Peyer's patch (tissue), 4 donors: ENCODE measurements at places on chromosomes 6 and 20. TPM values are rescaled to one million over a fixed set of nuclear protein-coding genes. Genes with fewer than 3 reads are reported as not detected.

- DNase-seq, result no peak
These were observed 63.8 kb upstream of the CLDN20 start for GRCh38 chr6:155200012-155200411.

DNA sequence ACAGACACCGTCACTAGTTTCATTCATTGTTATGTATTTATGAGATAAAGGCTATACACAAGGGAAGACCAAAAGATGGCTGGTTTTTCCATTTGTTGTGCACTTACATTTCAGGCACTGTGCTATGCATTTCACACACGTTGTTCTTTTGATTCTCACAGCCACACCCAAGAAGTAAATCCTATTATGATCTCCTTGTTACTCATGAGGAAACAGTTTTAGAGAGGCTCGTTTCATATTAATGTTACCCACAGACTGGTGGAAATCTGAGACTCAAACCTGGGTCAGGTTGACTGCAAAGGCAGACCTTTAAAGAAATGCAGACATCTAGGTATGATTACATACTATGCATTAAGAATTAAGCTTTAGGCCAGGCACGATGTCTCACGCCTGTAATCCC lies 34.9 kb downstream of the SHLD1 start:
- DNase-seq, result no peak

- DNase-seq, result no peak
These were observed 1.7 kb downstream of the POPDC3 start for GRCh38 chr6:105178110-105178509.

GRCh38 chr20:1377984-1378734 lies 14.7 kb downstream of the FKBP1A start:
- DNase-seq, result no peak

DNA sequence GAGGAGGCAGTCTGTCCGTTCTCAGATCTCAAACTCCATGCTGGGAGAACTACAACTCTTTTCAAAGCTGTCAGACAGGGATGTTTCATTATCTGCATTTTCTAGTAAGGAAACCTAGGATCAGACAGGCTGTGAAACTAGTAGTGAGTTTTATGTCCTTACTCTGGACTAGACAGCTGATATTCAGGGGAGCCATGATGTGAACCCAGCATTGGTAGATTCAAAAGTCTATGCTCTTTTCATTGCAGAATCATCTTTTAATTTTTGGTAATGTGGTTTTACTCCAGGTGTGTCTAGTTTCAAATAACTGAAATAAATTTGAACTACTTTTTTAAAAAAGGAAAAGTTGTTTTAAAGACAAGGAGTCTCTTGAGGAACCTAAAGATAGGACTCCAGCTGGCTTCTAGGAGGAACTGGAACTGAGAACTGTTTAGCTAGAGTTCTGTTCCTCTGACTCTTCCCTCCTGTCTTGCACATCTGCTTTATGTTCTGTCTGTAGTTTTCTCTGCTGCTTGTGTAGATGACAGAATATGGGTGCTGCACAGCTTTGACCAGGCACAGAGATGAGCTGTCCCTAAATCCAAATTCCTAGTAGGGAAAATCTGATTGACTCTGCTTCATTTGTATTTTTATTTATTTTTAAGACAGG lies 27.8 kb upstream of the RNF144B start:
- DNase-seq, result no peak

- no peak for DNase-seq
These were observed 329.1 kb upstream of the SOX4 start for GRCh38 chr6:21264288-21265033.

- DNase-seq, result no peak
These were observed 622.4 kb downstream of the HTR1B start for GRCh38 chr6:76840865-76841264.

GRCh38 chr6:36556281-36556680 lies 9.0 kb upstream of the STK38 start:
- DNase-seq, result no peak

DNA sequence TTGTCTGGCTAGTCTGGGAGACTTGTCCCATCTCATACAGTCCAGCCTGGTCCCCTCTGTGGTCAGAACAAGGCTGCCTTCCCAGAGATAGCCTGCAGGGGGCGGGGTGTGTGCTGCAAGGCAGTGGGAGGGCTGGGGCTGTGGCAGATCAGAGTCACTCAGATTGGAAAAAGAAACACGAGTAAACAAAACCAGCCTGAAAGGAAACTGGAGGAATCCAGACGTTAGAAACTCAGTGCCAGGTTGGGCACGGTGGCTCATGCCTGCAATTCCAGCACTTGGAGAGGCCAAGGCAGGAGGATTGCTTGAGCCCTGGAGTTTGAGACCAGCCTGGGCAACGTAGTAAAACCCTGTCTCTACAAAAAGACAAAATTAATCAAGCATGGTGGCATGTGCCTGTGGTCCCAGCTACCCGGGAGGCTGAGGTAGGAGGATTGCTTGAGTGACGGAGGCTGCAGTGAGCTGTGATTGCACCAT lies 20.2 kb downstream of the LEMD2 start:
- DNase-seq, result peak; percentile 71

GRCh38 chr6:125798734-125799508 lies 8.2 kb downstream of the NCOA7 start:
- no peak for DNase-seq

GRCh38 chr6:129186988-129187387 lies 304.1 kb downstream of the LAMA2 start:
- no peak for DNase-seq

DNA sequence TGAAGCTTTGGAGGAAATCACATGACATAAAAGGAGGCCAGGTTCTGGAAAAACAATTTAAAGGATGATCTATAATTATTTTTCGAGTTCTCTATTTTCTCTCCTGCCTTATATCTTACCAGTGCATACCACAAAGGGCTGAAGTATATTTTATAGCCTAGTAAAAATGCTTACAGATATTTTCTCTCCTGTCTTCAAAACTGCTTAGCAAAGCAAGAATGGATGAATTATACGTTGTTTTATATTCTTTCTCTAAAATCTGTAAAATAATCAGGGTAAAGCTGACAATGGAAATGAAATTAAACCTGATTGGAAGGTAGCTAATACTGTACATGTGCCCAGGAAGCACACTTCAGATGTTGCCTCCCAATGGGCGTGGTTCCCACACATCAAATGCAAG lies 123.7 kb downstream of the F13A1 start:
- DNase-seq, result no peak

GRCh38 chr6:8780653-8781052 lies 345.3 kb upstream of the SLC35B3 start:
- no peak for DNase-seq

DNA sequence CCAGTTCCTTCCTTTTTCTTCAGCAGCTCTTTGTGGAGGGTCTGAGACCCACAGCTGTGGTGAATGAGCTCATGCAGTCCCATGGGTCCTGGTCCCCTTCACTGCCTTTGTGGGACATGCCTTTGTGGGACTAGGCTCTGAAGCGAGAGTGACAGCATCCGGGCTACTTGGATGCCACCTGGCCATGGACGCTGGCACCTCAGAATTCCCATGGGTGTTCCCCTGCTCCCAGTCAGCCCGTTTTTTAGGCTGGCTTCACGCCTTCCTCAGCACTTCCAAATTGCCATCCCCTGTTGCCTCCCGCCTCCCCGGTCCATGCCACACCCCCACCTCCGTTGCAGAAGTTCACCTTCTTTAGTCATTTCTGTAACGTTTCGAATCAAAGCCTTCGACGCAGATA lies 45.1 kb downstream of the RAMACL start:
- no peak for DNase-seq

DNA sequence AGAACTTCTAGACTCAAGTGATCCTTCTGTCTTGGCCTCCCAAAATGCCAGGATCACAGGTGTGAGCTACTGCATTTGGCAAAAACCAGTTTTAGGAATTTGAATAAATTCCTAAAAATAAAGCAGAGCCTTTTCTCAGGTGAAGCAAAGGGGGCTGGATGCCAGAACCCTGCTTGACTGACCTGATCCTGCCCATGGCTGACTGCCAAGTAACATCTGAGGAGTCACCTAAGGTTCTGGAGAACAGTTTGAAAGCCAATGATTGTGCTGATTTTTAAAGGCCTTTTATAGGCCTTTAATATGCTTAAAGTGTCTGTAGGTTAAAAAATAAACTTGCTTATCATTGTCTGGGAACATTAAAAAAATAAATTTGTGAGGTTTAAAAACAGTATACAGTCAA lies 14.1 kb upstream of the ZSCAN12 start:
- no peak for DNase-seq

GRCh38 chr6:158793432-158793831 lies 25.7 kb downstream of the EZR start:
- DNase-seq, result no peak

DNA sequence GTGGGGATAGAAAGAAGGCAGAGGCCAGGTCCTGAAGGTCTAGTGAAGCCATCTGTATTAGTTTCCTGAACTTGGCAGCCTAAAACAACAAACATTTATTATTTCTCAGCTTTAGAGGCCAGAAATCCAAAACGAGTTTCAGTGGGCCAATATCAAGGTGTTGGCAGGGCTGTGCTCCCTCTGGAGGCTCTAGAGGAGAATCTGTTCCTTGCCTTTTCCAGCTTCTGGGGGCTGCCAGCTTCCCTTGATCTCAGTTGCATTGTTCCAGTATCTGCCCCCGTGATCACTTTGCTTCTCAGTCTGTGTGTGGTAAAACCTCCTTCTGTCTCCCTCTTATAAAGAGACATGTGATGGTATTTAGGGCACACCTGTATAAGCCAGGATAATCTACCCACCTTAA lies 82.4 kb downstream of the MAFB start:
- DNase-seq, result no peak

DNA sequence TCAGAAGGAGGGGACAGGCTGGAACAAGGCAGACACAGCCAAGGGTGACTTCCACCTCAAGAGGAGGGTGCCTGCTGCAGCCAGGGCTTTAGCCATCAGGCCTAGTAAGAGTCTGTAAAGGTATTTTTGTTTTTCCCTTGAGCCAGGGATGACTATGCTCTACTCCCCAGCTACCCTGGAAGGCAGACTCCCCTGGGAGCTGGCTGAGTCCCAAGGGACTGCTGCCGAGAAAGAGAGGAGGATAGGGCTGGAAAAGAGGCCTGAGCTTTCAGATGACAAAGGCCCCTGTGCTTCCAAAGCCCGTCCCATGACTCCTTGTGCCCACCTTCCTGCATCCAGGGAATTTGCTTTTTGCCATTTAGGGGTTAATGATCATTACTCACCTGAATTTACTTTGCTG lies 14.0 kb upstream of the GSTA4 start:
- no peak for DNase-seq

GRCh38 chr6:135976585-135976984 lies 125.1 kb downstream of the PDE7B start:
- no peak for DNase-seq

GRCh38 chr20:34365765-34366213 lies 2.7 kb downstream of the ITCH start:
- peak; percentile 63 for DNase-seq

DNA sequence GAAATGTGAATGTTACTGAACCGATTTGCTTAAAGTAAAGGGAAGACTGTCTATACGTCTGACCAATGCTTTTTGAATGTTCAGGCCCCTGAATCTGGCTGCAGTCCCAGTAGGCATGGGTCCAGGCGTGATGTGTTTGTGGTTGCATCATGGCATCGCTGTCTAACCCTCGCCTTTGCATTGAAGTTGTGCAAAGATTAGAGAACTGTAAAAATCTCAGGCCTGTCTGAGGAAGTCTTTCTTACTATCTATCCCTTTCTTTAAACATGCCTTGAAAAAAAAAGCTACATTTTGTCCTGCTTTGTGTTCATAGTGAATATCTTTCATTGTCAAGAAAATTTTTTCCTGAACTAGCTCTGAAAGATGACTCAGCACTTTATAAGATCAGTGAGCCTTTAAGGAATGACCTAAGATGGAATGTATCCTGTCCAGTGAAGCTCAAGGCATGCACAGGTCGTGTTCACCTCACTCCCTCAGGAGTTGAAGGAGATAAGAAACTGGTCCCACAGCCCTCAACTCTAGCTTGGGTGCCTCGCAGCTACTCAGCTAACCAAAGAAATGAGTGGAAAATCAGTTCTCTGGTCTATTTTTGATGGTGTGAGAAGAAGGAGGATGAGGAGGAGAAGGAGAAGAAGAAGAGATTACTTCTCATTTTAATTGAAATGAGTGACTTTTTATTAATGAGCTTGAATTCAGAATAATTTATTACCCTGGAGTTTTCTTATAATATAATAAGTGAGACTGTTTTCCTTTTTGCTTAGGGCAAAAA lies 48.6 kb downstream of the TPD52L1 start:
- peak; percentile 68 for DNase-seq

GRCh38 chr6:3319610-3320200 lies 61.0 kb downstream of the PSMG4 start:
- no peak for DNase-seq

- DNase-seq, result no peak
These were observed 36.3 kb downstream of the CLIC5 start for GRCh38 chr6:45979311-45979710.

DNA sequence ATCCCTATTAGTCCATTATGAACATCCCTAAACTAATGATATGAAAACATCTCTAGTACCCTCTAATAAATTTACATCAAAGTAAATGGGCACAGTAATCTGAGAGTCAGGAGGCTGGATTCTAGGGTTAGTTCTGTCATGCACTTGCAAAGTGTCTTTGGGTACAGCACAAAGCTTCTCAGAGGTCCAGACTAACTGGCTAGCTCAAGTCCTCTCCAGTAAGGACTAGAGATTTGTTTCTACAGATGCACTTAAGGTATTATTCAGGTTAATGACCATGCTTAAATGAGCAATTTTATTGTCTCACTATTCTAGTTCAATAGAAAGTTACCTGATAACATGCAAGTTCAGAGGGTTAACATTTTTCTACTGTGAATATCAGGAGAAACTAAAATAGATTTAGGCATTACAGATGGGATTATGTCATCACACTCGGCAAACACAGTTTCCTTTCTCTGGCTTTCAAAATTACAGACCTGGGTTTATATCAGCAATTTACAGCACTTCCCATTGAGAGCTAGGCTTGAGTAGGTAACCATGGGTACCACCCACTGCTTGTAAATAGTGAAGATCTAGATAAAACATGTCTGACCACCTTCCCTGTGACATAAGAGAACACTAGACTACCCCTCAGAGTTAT lies 402.9 kb upstream of the RUNX2 start:
- no peak for DNase-seq

Gene PRDM13
- not detected for total RNA-seq

Gene FKBP1C
- total RNA-seq, result not detected

Gene ARMH2
- not detected for total RNA-seq

Gene HLA-DRB1
- 96.6 TPM for total RNA-seq

Gene CDK19
- 13.2 TPM for total RNA-seq

Gene HACE1
- 34.7 TPM for total RNA-seq

Gene BMP5
- 50.3 TPM for total RNA-seq

Gene DCBLD1
- 24.5 TPM for total RNA-seq

Gene PKIB
- total RNA-seq, result 35.3 TPM

Gene EDN1
- 17.2 TPM for total RNA-seq

Gene NEDD9
- total RNA-seq, result 63.9 TPM

Gene C6orf163
- total RNA-seq, result 13.2 TPM

Gene HLA-DQB2
- total RNA-seq, result not detected

Gene BPIFB4
- total RNA-seq, result not detected
